Osteocyte (in vitro differentiated cells): ENCODE measurements at places on chromosomes 5 and 9. TPM values are rescaled to one million over a fixed set of nuclear protein-coding genes. Genes with fewer than 3 reads are reported as not detected.

EXOSC3 gene
- total RNA-seq: 26.9 and 31.6 TPM in 2 replicates

TAS2R1 gene
- not detected in 2 replicates for total RNA-seq

TIFAB gene
- not detected in 2 replicates for total RNA-seq

KLF4 gene
- total RNA-seq: 113 and 131 TPM in 2 replicates

DNA sequence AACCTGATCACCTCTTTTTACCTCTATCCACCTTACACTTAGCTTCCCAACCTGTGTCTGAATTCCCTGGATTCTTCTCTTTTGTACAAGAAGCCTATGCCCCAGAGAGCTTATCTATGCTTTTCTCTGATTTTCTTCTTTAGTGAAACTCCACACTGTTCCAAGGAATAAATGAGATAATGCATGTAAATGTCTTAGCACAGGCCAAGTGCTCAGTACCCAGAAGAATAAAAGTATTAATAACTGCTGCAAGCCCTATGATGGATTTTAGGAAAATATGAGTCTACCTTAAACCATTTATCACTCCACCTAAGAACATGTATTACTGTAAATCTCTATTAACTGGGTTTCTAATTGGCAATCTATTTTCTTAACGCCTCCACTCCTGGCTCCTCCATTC is 168.5 kb upstream of the TNC start:
- peaks cover 5% of the 10 kb centered on the region for H3K4me1 ChIP-seq
- H3K27me3 ChIP-seq: no peaks in the 10 kb centered on the region
- no peaks in the 10 kb centered on the region for H3K36me3 ChIP-seq
- no peak overlapping the region for H3K4me3 ChIP-seq
- DNase-seq: no peak

DNA sequence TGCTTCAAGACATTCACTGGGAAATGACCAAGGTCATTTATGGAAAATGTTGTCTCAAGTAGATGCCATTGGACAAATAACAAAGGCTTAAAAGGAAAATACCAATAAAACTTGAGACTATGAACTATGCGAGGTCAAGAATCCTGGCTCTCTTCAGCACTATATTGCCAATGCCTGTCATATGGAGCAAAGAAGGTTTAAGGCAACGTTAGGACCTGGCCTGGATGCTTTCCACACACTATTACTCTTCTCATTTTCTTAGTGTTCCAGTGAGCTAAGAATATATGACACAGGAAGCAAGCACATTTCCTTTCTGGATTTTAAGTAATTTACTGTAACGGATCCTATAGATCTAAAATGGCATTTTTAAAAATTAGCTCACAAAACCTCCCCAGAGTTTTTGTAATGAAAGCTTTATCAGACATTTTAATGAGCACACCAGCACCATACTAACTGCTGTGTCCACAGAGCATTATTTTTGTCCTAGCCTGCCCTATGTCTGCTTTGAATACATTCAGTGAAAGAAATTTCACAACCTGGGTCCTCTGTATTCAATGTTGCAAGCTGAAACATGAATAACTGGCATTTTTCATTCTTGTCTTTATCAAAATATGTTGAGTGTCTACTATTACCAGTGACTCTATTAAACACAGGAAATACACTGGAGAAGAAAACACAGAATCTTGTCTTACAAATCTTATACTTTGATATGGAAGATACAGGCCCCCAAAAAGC is 315.6 kb downstream of the CETN3 start:
- peaks cover 5% of the 10 kb centered on the region for H3K36me3 ChIP-seq
- H3K4me3 ChIP-seq: no peak overlapping the region
- H3K27ac ChIP-seq: peak overlapping the region; percentile 69
- H3K4me1 ChIP-seq: peaks cover 46% of the 10 kb centered on the region
- no peaks in the 10 kb centered on the region for H3K27me3 ChIP-seq

DNA sequence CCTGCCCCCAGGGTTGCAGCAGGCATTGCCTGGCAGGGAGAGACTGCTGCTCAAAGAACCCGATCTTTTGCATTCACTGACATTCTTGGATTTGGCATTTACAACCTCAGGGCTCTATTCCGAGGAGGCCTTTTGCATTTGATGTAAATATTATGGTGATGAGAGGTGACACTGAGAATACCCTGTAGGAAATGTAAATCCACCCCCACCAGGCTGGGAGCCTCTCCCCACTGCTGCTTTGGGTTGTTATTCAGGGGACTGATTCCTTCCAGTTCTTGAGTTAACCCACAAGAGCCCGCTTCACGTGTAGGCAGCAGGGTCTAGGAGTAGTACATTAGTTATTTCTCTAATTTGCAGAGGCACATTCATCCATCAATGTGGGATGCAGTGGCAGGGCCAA is 55.5 kb upstream of the ARAP3 start:
- no peak overlapping the region for H3K27ac ChIP-seq
- no peak for DNase-seq
- no peak overlapping the region for H3K4me3 ChIP-seq

DNA sequence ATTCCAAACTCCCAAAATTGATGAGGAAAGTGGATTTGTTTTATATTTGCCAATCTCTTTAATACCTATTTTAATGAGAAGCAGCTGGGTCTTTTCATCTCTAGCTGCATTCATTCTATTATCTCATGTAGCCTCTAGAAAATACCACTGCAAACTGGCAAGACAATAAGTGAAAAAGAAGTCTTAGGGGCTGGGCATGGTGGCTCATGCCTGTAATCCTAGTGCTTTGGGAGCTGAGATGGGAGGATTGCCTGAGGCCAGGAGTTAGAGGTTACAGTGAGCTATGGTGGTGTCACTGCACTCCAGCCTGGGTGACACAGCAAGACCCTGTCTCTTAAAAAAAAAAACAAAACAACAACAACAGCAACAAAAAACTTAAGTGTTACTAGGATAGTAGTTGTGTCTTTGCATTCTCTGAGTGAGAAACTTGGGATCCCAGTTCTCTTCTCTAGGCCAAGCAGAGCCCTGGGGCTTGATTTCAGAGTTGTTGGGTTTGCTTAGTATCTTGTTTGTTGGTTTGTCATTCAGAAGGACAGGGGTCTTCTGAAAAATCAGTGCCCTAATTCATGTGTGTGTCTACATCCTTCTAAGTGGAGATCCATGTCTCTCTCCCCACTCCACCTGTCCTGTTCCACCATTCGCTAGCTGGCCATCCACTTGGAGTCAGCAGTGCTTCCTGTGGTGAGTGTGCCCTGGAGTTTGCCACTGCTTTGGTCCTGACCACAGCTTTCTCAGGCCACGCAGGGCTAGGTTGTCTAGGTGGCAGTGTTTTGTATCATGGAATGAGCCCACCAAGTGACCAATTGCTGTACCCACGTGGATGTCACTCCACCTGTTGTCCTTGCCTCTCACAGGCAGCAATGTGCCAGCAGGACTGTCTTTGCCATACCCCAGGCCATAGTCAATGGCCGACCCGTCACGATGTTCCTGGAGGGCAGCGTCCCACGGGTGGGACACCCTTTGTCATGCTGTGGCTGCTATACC is 19.5 kb downstream of the MARCHF6 start:
- no peak for DNase-seq
- H3K4me3 ChIP-seq: no peak overlapping the region
- H3K27ac ChIP-seq: no peak overlapping the region

- H3K27me3 ChIP-seq: peaks cover 29% of the 10 kb centered on the region
- DNase-seq: no peak
- no peaks in the 10 kb centered on the region for H3K36me3 ChIP-seq
- peaks cover 27% of the 10 kb centered on the region for H3K4me1 ChIP-seq
- H3K4me3 ChIP-seq: no peak overlapping the region
Observed at GRCh38 chr5:14880688-14881087, 9.1 kb upstream of the ANKH start.

DNA sequence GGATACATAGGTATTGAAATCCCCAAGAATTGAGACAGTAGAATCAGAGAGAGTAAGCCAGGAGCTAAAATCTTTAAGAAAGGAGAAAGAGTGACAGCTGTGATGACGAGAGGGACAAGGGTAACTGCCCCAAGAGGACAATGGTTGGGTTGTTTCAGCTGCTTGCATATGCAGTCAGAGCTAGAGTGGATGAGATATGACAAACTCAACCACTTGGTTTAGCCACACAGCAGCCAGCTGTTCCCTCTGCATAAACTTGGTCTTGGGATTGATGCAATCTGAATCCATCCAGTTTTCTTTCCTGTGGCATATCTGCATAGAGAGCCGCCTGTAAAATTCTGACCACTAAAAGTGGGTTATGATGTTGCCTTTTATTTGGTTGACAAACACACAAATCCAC is 100.7 kb downstream of the ZNF622 start:
- no peaks in the 10 kb centered on the region for H3K4me1 ChIP-seq
- DNase-seq: no peak
- H3K4me3 ChIP-seq: no peak overlapping the region
- H3K36me3 ChIP-seq: no peaks in the 10 kb centered on the region
- H3K27me3 ChIP-seq: peaks cover 3% of the 10 kb centered on the region

- H3K27me3 ChIP-seq: no peaks in the 10 kb centered on the region
- DNase-seq: no peak
- no peaks in the 10 kb centered on the region for H3K4me1 ChIP-seq
- no peak overlapping the region for H3K4me3 ChIP-seq
- no peaks in the 10 kb centered on the region for H3K36me3 ChIP-seq
Observed at GRCh38 chr5:117860550-117860949, 1127.8 kb downstream of the DTWD2 start.

DNA sequence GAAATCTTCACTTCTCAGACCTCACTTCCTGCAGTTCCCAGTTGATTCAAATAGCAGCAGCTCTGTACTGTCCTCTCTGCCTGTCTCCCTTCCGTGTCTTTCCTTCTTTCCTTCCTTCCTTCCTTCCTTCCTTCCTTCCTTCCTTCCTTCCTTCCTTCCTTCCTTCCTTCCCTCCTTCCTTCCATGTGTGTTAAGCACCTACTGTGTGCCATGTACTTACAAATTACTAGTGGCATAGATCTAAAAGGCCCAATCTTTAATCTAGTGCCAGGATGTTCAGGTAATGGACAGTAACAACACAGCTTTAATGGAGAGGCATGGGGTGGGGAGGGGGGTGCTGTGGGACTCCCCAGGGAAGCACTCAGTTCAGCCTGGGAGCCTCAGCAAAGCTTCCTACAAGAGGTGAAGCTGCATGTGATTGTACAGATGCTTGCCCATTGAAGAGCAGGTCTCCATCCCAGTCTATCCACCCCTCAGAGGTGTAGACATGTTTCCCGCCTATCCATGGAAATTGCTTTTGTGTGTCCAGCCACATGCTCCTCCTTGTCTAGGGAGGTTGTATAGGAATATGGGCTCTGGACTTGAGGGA is 106.0 kb downstream of the RGS3 start:
- H3K4me3 ChIP-seq: no peak overlapping the region
- H3K27ac ChIP-seq: no peak overlapping the region
- H3K27me3 ChIP-seq: no peaks in the 10 kb centered on the region

DNA sequence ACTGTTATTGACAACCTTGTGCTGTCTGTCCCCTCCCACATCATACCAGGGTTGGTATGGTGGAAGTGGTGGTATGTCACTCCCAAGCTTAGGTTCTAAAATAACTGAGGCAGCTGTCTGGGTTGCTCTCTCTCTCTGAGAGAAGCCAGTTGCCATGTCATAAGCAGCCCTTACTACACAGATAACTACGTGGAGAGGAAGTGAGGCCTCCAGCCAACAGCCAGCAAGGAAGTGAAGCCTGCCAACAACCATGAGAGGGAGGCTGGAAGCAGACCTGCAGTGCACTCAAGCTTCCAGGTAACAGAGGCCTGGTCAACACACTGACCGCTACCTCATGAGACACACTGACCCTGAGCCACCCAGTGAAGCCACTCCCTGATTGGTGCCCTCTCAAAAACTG is 18.6 kb downstream of the CTNNAL1 start:
- no peak overlapping the region for H3K27ac ChIP-seq
- H3K4me3 ChIP-seq: no peak overlapping the region
- no peaks in the 10 kb centered on the region for H3K27me3 ChIP-seq
- H3K36me3 ChIP-seq: peaks cover 52% of the 10 kb centered on the region
- DNase-seq: no peak

DNA sequence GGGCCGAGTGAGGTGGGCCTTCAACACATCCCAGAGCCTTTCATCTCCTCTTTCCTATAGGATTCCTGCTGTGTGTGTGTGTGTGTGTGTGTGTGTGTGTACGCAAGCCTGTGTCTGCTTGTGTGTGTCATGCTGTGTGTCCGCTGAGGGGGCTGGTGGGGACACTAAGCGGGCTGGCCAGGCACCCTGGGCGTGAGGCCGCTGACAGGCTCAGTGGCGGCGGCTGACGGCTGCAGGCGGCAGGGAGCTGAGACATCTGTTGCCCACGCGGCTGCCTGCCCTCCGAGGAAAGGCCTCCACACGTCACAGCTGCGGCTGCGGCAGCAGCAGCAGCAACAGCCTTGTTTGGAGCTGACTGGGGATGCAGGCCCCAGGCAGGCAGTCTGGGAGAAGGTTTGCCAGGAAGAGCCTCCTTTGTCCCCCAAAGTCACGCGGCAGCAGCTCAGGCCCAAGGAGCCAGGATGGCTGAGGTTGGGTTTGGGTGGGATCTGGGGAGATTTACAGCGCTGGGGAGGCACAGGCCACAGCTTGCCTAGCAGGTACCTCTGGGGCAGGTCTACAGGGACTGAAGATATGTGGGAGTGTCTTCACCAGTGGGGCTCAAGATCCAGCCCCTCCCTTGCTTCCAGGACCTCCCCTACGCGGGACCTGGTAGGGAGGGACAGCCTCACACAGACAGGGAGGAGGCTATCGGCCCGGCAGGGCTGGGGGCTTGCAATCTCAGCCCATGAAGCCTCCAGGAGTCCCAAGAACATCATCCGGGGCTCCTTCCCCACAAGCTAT is 1.8 kb downstream of the PDLIM4 start:
- DNase-seq: peak; percentile 92
- H3K27me3 ChIP-seq: no peaks in the 10 kb centered on the region
- H3K4me1 ChIP-seq: peaks cover 52% of the 10 kb centered on the region
- peaks cover 7% of the 10 kb centered on the region for H3K36me3 ChIP-seq
- H3K4me3 ChIP-seq: peak overlapping the region; percentile 77

DNA sequence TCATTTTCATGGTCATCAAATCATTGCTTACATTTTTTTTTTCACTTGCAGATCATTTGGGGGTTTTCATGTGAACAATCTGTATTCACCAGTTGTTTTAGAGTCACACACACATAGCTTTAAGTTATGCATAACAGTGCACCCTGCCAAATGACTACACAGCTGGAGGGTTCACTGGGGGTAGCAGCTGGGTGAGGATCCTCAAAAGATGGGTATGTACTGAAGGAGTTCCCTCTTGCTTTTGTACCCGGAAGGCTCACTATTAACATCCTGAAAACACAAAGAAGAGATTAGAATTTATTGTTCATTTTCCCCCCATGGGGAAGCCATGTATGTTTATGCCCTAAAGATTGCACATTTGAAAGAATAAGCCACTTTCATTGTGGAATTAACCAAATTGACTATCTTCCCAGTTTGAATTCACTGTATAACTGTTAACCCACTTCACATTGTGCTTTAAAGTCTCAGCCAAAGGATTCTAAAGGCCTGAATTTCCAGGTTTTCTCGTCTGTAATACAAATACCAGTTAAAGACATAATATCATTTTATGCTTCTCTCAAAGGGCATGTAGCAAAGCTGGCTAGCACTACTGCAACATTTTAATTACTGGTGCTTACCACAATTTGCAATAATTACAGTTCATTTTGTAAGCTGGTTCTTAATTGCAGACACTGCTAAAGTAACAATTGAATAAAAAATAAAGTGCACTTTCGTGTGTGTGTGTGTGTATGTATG is 466.4 kb upstream of the MEF2C start:
- no peak for DNase-seq
- H3K4me1 ChIP-seq: peaks cover 13% of the 10 kb centered on the region
- H3K27me3 ChIP-seq: no peaks in the 10 kb centered on the region
- no peaks in the 10 kb centered on the region for H3K36me3 ChIP-seq
- no peak overlapping the region for H3K4me3 ChIP-seq
- H3K27ac ChIP-seq: no peak overlapping the region

GRCh38 chr5:90528601-90529193 is 687 bp downstream of the LYSMD3 start:
- H3K4me1 ChIP-seq: peaks cover 28% of the 10 kb centered on the region
- H3K27ac ChIP-seq: peak overlapping the region; percentile 90
- peak overlapping the region; percentile 99 for H3K4me3 ChIP-seq
- peaks cover 20% of the 10 kb centered on the region for H3K27me3 ChIP-seq
- peaks cover 17% of the 10 kb centered on the region for H3K36me3 ChIP-seq
